ENCODE measurements at places on chromosomes 11 and 22. TPM values are rescaled to one million over a fixed set of nuclear protein-coding genes. Genes with fewer than 3 reads are reported as not detected.

Gene KCNJ1
- total RNA-seq = not detected

Gene SERHL2
- not detected for total RNA-seq

Gene CRYBB3
- 0.78 TPM for total RNA-seq

Gene ELF5
- total RNA-seq = not detected

Gene FIBIN
- not detected for total RNA-seq

Gene MOGAT2
- not detected for total RNA-seq

Gene OR8K3
- total RNA-seq = not detected

Gene TECTA
- total RNA-seq = 0.39 TPM

Measured in natural killer cell treated with Interleukin-12 subunit alpha and Interleukin-12 subunit beta and Interleukin-15 and Interleukin-18, amount 100 ng/mL, for 72 hours (primary cell).